ENCODE measurements at places on chromosomes 13 and 19.

DNA sequence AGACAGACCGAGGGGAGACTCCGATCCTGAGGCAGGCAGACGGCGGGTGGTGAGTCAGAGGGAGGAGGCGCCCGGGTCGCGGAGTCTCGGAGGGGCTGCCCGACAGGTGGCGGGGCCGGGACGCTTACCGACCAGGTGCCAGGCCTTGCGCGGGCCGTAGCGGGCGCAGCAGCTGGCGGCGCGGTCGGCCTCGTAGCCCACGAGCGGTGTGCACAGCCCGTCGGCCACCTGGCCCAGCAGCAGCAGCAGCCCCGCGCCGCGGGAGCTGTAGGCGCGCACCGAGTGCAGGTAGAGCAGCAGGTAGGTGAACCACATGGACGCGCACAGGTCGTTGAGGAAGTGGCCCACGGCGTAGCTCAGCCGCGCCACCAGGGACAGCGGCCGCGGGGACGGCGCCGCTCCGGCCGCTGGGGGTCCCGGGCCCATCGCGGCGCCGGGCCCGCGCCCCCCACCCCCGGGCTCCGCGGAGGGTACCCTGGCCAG lies 367 bp downstream of the MFSD12 start:
- peak; percentile 24 for DNase-seq

DNA sequence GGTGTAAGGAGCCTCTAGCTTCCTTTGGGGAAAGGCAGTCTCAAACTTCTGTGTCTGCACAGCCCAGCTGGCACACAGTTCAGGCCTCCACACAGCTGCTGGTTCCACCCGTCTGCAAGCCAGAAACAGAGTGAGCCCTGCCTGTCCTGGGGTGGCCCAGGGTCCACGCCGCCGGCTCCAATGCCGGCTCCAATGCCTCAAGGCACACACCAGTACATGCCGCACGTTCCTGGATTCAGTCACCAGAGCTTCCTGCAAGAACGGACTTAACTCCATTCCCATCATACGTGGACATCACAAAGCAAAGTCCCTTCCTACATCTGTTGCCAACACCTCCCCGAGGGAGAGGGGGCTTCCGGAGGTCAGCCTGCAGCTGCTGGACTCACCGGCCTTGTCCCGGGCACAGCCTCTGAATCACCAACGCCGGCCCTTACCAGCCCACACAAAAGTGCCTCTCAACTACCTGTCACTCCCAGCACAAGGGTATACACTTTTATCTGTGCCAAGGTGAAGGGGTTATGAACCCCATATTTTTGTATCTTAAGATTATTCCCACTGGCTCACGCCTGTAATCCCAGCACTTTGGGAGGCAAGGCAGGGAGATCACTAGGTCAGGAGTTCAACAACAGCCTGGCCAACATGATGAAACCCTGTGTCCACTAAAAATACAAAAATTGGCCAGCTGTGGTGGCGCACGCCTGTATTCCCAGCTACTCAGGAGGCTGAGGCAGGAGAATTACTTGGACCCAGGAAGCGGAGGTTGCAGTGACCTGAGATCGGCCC lies 8.5 kb downstream of the SH3GL1 start:
- DNase-seq, result no peak

GRCh38 chr19:45645631-45646344 lies 6.6 kb upstream of the EML2 start:
- DNase-seq, result peak; percentile 65

- DNase-seq, result no peak
These were observed 13.3 kb upstream of the FGF9 start for GRCh38 chr13:21657538-21657937.

DNA sequence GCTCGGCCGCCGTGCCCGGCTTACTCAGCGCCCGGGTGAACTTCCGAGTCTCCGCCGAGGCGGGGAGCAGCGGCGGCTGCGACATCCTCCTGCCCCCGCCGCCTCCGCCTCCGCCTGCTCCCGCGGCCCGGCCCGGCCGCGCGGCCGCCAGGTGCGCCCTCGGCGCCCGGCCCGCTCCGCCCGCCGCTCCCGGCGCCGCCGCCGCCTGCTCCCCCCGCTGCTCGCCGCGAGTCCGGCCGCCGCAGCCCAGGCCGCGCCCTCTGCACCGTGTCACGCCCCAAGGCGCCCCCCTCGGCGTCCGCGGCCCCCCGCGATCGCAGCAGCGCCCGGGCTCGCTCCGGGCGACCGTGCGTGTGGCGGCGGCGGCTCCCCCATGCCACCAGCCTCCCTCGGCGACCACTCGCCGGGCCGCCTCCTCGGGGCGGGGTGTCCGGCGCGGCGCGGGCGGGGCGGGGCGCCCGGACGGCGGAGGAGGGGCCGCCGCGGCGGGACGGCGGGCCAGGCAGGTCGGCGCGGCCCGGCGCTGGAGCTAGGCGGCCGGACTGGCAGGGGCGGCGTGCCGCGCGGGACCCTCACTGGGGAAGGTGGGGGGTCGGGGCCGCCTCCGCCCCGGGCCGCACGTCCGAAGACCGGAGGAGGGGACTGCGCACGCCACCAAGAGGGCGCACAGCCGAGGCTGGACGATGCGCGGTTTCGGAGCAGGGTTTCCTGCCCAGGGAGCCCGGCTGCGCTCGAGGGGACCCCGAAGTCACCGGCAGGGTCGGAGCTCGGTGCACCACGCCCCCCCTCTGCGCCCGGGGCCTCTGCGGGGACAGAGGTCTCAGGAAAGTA lies 108.6 kb upstream of the DOCK9 start:
- peak; percentile 72 for DNase-seq

GRCh38 chr19:15015946-15016542 lies 33.2 kb upstream of the CASP14 start:
- DNase-seq, result no peak

GRCh38 chr13:74134221-74134776 lies at the start of gene KLF12:
KLF12 (minus strand) TSS chr13:74134404.
- DNase-seq, result peak; percentile 93
